ENCODE measurements at places on chromosomes 7 and 10. TPM values are rescaled to one million over a fixed set of nuclear protein-coding genes. Genes with fewer than 3 reads are reported as not detected.

NDUFB2 gene
- total RNA-seq: 165 TPM

FBXO24 gene
- 0.80 TPM for total RNA-seq

NOD1 gene
- 36.9 TPM for total RNA-seq

CPA4 gene
- total RNA-seq: not detected

DNA sequence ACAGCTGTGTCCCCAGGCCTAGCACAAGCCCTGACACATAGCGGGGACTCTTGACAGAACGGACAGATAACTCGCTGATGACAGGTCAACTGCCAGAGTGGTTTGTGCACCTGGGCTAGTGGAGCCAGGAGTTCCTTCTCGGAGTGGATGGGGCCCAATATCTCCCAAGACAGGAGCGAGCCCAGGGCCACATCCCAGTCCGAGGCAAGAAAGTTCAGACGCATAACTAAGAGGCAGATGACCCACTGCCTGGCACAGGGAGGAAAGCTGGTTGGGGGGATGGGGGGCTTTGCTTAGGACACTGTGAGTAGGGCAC lies 69.6 kb upstream of the ZNF479 start:
- no peak for DNase-seq

DNA sequence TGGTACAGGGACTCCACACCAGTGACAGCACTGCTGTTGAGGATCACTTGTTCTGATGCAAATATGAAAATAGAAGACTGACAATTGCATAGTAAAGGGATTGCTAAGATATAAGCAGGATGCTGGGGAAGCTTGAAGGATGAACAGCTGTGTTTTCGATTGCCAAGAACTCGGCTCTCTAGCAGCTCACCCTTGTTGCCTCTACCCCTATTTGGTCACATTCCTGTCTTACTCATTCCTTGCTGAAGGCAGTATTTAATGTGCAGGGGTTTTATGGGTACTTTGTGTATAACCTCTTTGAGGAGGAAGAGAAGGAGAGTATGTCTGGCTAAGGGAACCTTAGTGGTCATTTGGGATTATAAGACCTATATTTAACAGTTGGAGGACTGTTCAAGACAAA lies 218.8 kb downstream of the AUTS2 start:
- DNase-seq: no peak

GRCh38 chr7:99331002-99331401 lies 5.3 kb downstream of the ARPC1A start:
- DNase-seq: no peak

DNA sequence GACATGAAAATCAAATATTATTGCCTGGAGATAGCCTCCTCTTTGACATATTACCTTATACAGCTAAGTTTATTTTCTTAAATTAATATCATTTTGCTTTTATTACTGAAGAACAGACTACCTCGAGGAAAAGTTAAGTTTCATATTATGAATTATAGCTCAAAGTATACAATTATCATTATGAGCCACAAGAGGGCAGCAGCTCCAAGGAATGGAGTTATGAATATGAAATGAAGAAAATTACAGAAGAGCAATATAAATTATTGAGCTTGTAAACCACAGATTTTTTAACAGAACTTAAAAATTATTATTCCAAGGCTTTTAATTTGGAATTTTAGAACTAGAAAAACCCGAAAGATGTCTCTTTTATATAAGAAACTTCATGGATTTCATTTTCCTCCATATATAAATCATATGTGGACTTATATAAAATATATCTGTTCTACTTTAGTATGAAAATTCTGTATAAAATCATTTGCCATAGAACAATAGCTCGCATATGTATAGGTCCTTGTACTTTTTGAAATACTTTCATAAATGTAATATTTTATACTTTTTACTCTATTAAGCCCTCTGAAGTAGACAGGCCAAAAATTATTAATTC lies 40.1 kb downstream of the IQUB start:
- no peak for DNase-seq

All from activated CD8-positive, alpha-beta memory T cell treated with anti-CD3 and anti-CD28 coated beads, Interleukin-2, amount 10 ng/mL, durations not matched to agents 7 days and 5 days (primary cell).